ENCODE measurements at places on chromosomes 16 and 17.

GRCh38 chr17:66381701-66382362 lies 79.4 kb downstream of the PRKCA start:
- no peak for DNase-seq

GRCh38 chr16:52308051-52308450 lies 238.9 kb downstream of the TOX3 start:
- no peak for DNase-seq

DNA sequence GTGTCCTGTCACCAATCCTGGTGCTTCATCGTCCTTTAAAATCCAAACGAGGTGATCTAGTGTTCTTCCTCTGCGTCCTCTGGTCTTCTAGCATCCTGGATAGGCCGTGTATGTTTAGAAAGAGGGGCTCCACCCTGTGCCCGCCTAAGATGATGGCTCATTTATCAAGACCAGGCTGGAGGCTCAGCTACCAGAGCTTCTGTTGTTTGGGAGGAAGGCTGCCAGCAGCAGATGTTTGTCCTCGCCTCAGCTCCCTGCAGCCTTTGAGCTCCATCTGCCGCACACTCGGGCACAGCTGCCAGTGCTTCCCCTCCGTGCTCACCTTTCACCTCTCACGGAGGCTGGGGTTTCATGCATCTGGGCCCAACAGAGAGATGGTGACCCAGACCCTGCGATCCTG lies 954.7 kb upstream of the RBFOX1 start:
- no peak for DNase-seq

GRCh38 chr16:69867784-69868560 lies 83.2 kb upstream of the CLEC18A start:
- DNase-seq, result no peak

GRCh38 chr16:1283296-1283695 lies 26.1 kb upstream of the UBE2I start:
- DNase-seq, result no peak

- DNase-seq, result no peak
Measured at GRCh38 chr17:46917041-46917440, 5.9 kb upstream of the GOSR2 start.

- DNase-seq, result no peak
Measured at GRCh38 chr17:50687200-50688066, 20.3 kb downstream of the ANKRD40 start.

GRCh38 chr16:65576139-65576538 lies 454.3 kb upstream of the CDH11 start:
- DNase-seq, result no peak

- DNase-seq, result no peak
Measured at GRCh38 chr17:55612691-55613141, 101.5 kb upstream of the SMIM36 start.

DNA sequence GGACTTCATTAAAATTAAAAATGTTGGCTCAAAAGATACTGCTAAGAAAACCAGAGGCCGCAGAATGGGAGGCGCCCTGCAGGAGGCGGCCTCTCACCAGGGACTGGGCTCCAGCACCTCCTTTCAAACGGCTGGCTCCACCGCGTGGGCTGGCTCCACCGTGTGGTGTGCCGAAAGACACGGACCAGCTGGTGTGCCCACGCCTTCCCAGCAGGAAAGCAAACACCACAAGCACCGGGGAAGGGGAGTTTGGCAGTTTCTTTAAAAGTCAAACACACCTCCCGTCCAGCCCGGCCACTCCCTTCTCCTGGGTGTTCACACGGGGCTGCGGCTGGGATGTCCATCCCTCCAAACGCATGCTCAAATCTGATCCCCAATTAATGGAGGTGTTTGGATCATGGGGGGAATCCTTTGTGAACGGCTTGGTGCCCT lies 13.9 kb downstream of the HAGH start:
- no peak for DNase-seq

GRCh38 chr16:19701091-19701490 lies 16.9 kb downstream of the KNOP1 start:
- no peak for DNase-seq

GRCh38 chr16:48047241-48047640 lies 108.6 kb downstream of the ABCC12 start:
- no peak for DNase-seq

GRCh38 chr16:57235128-57236021 lies 9.7 kb upstream of the ARL2BP start:
- no peak for DNase-seq

DNA sequence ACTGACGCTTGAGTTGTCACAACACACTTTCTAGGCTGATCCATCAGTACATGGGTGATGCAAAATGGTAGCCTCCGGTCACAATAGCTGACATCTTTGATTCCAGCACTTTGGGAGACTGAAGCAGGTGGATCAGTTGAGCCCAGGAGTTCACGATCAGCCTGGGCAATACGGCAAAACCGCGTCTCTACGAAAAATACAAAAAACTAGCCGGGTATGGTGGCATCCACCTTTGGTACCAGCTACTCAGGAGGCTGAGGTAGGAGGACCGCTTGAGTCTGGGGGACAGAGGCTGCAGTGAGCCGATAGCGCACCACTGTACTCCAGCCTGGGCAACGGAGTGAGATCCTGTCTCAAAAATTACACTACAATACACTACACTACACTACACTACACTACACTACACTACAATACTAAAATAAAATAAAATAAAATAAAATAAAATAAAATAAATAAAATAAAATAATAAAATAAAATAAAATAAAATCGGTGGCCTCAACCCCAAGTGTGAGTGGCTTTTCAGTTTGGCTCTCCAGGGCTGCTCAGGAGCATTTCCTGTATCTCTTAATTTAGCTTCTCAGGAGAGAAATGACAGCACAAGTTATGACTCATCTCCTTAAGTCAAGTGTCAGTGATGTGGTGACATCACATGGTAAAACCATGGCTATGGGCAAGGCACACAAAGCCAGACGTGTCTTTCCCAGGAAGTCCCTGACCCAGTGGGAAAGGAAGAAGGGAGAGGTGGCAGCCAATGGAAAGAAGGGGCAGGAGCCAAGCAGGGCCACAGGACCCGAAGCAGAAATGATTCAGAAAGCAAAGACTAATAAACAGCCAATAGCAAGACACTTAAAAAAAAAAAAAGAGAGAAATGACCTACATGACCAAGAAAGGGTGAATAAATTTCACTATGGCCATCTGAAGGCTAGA lies 75.3 kb upstream of the TBC1D3K start:
- DNase-seq, result no peak
